ENCODE measurements at places on chromosomes 12 and 14.

DNA sequence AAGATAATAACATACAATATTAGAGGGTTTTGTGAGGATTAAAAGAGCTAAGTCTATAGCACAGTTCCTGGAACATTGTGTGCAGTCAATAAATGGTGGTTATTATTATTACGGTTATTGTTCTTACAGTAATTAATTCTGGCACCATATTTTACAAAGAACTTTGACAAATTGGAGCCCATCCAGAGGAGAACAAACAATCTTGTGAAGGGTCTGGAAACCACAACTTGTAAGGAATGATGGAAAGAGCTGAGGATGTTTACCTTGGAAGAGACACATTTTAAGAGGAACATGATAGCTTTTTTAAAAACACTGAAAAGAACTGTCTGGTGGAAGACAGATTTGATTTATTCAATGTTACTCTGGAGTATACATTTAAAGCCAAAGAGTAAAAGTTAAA lies 150.5 kb upstream of the KRR1 start:
- DNase-seq, result no peak

- DNase-seq, result no peak
Measured at GRCh38 chr12:119060847-119061796, 79.8 kb downstream of the SRRM4 start.

- DNase-seq, result no peak
Measured at GRCh38 chr14:79248771-79249170, 962.5 kb downstream of the DIO2 start.

- no peak for DNase-seq
Measured at GRCh38 chr14:77313371-77313770, 7.3 kb downstream of the POMT2 start.
